ENCODE measurements at places on chromosomes 11 and 22.
A peak's percentile ranks its signal among the peaks of the same experiment; 100 is the strongest.

DNA sequence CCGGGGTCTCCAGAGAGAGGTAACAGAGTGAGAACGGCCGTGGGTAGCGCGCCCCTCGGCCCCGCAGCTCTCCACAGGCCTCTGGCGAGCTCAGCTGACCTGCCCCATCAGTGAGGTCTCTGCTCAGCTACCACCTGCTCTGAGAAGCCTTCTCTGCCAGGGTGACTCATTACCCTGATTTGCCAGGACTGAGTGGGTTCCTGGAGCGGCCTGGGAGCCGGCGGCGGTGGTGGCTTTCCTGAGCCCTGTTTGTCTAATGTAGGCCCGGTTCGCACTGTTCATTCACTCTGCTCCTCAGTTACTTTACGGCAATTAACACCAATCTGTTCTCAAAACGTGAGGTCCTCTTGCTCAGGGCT is 351.0 kb upstream of the B3GAT1 start:
- no peak for DNase-seq

DNA sequence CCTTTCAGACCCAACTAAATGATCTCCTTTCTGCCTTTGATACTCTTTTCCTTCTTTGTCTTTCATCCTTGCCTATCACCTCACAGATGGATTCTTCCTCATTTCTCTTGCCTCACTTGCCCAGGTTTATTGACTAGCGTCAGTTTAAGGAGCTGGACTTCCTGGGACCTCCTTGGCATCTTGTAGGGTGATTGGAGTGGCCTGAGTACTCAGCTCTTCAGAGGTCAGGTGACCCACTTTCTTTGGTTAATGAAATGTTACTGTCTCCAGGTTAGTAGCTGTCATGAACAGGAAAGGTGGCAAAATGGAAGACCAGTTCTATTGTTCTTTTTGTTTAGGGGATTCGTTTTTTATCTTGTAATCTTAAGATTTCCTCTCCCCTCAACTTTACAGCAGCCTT is 4.6 kb upstream of the BACE1-AS start:
- no peak for DNase-seq

DNA sequence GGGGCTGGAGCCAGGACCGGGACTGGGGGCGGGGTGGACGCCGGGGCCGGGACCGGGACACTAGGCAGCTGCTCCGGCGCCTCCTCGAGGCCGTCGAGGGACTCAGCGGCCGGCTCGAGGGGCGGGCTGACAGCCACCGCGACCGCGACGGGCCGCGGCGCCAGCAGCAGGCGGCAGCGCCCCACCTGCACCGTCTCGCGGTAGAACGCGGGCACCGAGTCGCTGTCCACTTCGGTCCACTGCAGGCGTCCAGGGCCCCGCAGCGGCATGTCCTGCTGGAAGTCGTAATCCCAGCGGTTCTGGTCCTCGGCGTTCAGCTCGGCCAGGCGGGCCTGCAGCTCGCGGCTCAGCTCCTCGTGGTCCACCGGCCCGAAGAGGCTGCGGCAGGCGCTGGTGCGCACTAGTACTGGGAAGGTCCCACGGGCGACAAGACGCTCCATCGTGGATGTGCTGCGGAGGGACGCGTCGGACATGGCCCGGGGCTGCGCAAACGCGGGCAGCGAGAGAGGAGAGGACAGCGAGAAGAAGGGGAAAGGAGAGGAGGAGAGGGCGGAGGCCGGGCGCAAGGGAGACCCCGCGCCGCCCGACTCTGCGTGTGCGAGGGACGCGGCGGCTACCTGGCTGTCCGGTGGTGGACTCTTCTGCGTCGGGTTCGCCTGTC is 428 bp downstream of the CDKN1C start:
- DNase-seq, result peak; percentile 47

GRCh38 chr11:27085605-27086004 is 45.0 kb downstream of the BBOX1 start:
- DNase-seq, result no peak

- no peak for DNase-seq
Observed at GRCh38 chr11:126154691-126155090, 56.8 kb downstream of the RPUSD4 start.

GRCh38 chr11:94675813-94676212 is 92.3 kb upstream of the AMOTL1 start:
- no peak for DNase-seq

Data from left colon (tissue), 2 donors.